ENCODE measurements at places on chromosomes 12 and 14.

GRCh38 chr14:58430156-58430555, 2.6 kb downstream of the KIAA0586 start:
- DNase-seq = no peak

DNA sequence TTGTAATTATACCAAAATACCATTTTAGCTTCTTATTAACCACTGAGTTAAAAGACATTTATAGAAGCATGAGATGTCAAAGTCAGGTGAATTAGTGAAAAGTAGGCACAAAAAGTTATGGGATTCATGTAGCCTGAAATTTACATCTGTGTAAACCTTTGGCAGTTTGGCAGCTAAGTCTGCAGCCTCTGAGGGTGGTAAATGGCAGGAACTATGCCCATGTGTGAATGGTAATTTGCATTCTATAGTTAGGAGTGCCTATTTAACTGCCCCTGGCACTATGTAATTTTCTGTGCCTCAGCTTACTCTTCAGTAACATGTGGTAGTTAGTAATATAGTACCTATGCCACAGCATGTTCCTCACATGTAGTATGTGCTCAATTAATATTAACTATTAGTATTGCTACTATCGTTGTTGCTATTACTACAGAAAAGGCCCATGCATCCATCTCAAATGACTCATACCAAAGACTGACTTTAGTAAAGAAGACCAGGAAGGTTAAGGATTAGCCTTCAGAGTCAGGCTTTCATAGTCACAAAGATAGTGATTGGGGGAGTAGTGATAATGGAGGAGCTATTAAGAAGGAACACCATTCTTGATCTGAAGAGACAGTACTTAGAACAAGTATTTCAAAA, 258.7 kb upstream of the BTG1 start:
- DNase-seq = no peak

- no peak for DNase-seq
These were observed 15.0 kb upstream of the GALNT16 start for GRCh38 chr14:69244946-69245345.

GRCh38 chr14:66009089-66009488, 477.1 kb upstream of the CCDC196 start:
- no peak for DNase-seq

GRCh38 chr12:79364197-79364596, 326.6 kb downstream of the PAWR start:
- no peak for DNase-seq

DNA sequence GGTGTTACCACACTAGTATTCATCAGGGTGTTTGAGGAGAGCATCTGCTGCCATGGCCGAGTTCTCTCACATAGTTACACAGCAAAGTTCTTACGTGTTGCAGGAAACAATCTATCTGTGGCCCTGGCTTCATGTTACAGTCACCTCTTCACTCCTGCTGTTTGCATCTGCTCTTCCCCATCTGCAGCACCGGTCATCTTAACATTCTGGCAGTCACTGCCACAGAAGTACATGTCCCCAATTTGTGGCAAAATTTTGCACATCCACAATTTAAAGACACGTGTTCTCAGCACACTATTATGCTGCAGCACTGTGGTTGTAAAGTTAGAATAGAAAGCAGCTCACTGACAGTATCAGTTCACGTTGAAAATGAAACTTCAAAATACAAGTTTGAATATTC, 23.2 kb downstream of the MAPK1IP1L start:
- DNase-seq = no peak

- no peak for DNase-seq
These were observed 80.0 kb downstream of the NTF3 start for GRCh38 chr12:5511644-5512600.
